Breast epithelium (tissue), 4 donors: ENCODE measurements at places on chromosomes 1 and 21. TPM values are rescaled to one million over a fixed set of nuclear protein-coding genes. Genes with fewer than 3 reads are reported as not detected.

GRCh38 chr1:72369069-72369757, 86.9 kb upstream of the NEGR1 start:
- no peaks in the 10 kb centered on the region for H3K4me1 ChIP-seq
- H3K36me3 ChIP-seq = no peaks in the 10 kb centered on the region
- H3K27me3 ChIP-seq = no peaks in the 10 kb centered on the region
- DNase-seq = no peak
- H3K4me3 ChIP-seq = no peak overlapping the region

DNA sequence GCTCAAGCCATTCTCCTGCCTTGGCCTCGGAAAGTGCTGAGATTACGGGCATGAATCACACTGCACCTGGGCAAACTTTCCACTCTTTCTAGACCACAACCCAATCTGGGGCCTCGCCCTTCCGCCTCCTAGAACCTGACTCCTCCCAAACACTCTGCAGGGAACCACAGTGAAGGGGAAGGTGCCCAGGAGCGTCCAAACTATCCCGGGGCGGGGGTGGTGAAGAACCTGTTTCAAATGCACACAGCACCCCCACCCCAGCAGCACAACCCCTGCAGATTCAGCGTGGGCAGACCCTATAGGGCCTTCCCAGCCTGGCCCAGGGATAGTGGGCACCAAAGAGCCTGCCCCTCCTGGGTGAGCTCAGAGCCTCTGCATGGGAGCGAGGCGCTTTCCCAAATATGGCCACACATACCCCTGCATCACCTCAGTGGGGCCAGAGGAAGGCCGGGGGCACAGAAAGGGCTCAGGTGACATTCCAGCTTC, 86.9 kb downstream of the STUM start:
- H3K4me3 ChIP-seq = no peak overlapping the region
- DNase-seq = peak; percentile 37
- H3K36me3 ChIP-seq = no peaks in the 10 kb centered on the region
- no peaks in the 10 kb centered on the region for H3K27me3 ChIP-seq
- H3K4me1 ChIP-seq = no peaks in the 10 kb centered on the region

- H3K27ac ChIP-seq = no peak overlapping the region
- no peaks in the 10 kb centered on the region for H3K4me1 ChIP-seq
- H3K27me3 ChIP-seq = no peaks in the 10 kb centered on the region
- H3K4me3 ChIP-seq = no peak overlapping the region
These were observed 28.1 kb upstream of the ZYG11A start for GRCh38 chr1:52814465-52814864.

DNA sequence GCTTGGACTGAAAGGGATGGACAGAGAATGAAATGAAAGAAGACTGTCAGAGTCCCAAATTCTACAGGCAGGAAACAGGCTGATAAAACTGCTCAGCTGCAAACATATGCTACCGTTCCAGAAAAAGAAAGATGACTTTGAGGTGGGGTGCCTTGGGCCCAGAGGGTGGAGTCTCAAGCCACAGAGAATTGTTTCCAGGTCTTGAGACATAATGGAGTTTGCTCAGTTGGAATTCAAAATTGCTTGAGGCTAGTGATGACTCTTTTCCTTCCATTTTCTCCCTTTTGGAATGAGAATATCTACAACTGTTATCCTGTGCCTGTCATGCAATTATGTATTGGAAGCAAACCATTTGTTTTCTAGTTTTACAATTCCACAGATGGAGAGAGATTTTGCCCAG, 23.6 kb upstream of the PSEN2 start:
- H3K27me3 ChIP-seq = no peaks in the 10 kb centered on the region
- no peak overlapping the region for H3K27ac ChIP-seq
- H3K36me3 ChIP-seq = no peaks in the 10 kb centered on the region
- no peak for DNase-seq
- H3K4me3 ChIP-seq = no peak overlapping the region

- no peak overlapping the region for H3K27ac ChIP-seq
- H3K36me3 ChIP-seq = no peaks in the 10 kb centered on the region
- no peak for DNase-seq
- no peaks in the 10 kb centered on the region for H3K27me3 ChIP-seq
- peak overlapping the region; percentile 71 for H3K4me3 ChIP-seq
These were observed 866 bp upstream of the WNT2B start for GRCh38 chr1:112507921-112508277.

- DNase-seq = no peak
- H3K27ac ChIP-seq = no peak overlapping the region
- no peaks in the 10 kb centered on the region for H3K36me3 ChIP-seq
- no peaks in the 10 kb centered on the region for H3K4me1 ChIP-seq
- H3K27me3 ChIP-seq = no peaks in the 10 kb centered on the region
These were observed 2.6 kb downstream of the USP24 start for GRCh38 chr1:55212349-55213150.

DNA sequence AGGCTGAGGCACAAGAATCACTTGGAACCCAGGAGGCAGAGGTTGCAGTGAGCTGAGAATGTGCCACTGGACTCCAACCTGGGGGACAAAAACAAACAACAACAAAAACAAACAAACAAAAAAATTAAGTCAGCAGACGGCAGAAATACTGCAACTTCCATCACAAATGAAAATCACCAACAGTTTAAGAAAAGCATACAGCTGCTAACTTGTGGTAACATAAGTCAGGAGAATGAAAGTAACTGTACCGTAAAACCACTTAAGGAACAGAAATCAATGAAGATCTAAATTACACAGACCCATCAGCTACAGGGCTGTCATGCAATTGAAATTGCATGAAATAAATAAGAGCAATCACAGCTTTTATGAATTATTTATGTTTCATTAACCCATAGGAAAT, 25.0 kb downstream of the MCOLN2 start:
- DNase-seq = no peak
- no peak overlapping the region for H3K4me3 ChIP-seq
- no peaks in the 10 kb centered on the region for H3K4me1 ChIP-seq

DNA sequence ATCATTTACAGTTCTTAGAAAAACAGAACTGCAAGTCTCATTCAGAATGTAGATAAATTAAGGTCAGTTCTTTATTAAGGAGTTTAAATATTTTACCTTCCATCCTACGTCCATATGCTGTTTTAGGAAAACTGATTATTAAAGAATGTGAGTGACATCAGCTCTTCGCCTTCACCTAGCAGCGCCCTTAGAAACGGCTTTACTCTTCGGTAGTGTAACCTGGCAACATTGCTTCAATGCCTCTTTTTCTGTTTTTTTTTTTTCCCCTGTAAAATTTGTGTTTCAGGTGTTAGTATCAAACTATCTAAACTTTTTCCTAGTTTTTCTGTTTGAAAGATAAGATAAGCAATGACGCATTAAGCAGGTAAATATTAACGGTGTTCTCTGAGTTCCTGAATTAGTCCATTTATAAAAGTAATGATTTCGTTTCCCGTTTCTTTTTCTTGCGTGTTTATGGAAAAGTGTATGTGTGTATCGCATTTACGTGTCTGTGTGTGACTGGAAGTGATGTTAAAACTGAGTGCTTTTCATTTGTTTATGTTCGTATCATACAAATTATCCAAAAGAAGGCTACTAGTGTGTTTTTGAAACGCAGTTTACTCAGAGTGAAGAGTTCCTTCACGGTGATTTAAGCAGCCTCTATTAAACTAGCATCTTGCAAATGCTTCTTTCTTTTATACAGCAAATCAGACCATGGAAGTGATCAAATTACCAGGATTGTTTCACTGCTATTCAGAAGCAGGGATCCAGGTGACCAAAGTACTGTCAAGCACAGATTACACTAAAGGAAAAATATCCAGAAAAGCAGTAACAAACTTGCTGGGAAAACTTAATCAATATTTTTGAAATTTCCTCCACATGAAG, 139.0 kb downstream of the SDCCAG8 start:
- no peak overlapping the region for H3K4me3 ChIP-seq
- H3K27me3 ChIP-seq = no peaks in the 10 kb centered on the region
- H3K36me3 ChIP-seq = no peaks in the 10 kb centered on the region
- no peak for DNase-seq
- H3K4me1 ChIP-seq = no peaks in the 10 kb centered on the region
- H3K27ac ChIP-seq = no peak overlapping the region

DNA sequence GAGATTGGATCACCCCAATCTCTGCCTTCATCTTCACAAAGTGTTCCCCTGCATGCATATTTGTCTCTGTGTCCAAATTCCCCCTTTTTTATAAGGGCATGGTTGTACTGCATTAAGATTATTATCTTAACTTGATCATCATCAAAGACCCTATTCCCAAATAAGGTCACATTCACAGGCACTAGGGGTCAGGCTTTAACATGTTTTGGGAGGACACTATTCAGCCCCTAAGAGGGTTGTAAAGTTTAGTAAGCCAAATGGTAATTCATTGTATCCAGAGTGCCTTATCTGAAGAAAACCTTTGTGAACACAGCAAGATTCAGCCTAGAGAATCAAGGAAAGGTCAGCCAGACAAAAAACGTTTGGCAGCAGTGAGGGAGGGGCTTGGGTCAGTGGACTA, 317.6 kb upstream of the PLD5 start:
- no peak for DNase-seq
- no peak overlapping the region for H3K27ac ChIP-seq
- H3K27me3 ChIP-seq = no peaks in the 10 kb centered on the region
- H3K4me1 ChIP-seq = no peaks in the 10 kb centered on the region

DNA sequence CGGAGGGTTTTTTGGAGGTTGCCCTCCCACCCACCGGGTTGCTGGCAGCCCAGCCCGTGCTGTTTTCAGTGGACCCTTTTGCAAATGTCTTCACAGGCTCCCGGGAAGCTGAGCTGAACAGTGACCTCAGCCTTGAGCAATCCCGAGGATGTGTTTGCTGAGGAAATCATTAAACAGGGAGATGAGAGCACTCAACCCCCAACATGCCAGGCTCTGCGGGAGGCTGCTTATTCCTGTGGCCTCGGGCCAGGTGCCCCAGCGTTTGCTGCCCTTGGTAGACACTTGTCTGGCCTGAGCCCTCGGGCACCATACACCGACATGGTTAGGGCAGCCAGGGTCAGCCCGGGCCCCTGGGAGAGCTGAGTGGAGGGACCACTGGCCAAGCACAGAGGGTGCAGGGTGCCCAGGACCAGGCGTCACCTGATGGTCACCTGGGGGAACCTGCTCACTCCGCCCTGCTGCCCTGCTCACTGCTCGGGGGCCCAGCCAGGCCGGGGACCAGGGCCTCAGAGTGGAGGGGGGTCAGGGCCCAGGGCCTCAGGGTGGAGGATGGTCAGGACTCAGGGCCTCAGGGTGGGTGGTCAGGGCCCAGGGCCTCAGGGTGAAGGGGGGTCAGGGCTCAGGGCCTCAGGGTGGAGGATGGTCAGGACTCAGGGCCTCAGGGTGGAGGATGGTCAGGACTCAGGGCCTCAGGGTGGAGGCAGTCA, 42.5 kb upstream of the POFUT2 start:
- H3K27me3 ChIP-seq = no peaks in the 10 kb centered on the region
- no peak for DNase-seq
- H3K4me3 ChIP-seq = no peak overlapping the region
- H3K27ac ChIP-seq = peak overlapping the region; percentile 21

DNA sequence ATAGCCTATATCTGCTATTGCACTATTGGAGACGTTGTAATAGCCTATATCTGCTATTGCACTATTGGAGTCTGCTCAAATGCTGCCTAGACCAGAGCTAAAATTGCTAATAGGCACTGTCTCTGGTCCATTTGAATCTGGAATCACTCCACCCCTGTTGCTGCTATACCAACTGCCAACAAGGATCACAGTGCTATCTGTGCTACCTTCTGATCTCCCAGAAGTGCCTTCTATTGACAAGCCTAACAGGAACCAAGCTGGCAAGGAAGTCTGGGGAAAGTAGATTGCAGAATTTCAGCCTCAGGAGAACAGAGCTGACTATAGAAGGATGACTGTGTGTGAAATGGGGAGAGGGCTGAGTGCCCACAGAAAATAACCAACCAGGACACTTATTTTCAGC, 15.9 kb downstream of the RWDD3 start:
- DNase-seq = no peak
- no peaks in the 10 kb centered on the region for H3K4me1 ChIP-seq
- no peaks in the 10 kb centered on the region for H3K36me3 ChIP-seq
- H3K27me3 ChIP-seq = no peaks in the 10 kb centered on the region
- H3K4me3 ChIP-seq = no peak overlapping the region

- peaks cover 11% of the 10 kb centered on the region for H3K4me1 ChIP-seq
- peak overlapping the region; percentile 74 for H3K27ac ChIP-seq
- no peaks in the 10 kb centered on the region for H3K36me3 ChIP-seq
- H3K4me3 ChIP-seq = no peak overlapping the region
- DNase-seq = no peak
- H3K27me3 ChIP-seq = no peaks in the 10 kb centered on the region
These were observed 33.5 kb upstream of the IL19 start for GRCh38 chr1:206736878-206737728.

DNA sequence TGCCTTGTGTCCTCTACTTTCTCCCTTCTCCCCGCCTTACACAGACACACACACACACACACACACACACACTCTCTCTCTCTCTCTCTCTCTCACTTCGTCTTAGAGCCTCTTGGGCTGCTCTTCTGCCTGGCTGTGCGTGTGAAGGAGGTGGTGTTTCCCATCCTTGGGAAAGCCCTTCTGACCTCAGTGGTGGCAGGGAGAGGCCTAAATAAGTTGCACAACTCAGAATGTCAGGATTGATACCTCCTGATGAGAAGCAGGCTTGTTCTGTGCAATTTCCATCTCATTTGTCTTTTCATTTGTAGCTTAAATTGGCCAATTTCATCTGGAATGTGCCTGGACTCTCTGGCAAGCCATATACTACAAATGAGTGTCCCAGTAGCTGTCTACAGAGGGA, 25.0 kb downstream of the LRRN2 start:
- no peak overlapping the region for H3K27ac ChIP-seq
- no peaks in the 10 kb centered on the region for H3K27me3 ChIP-seq
- no peaks in the 10 kb centered on the region for H3K4me1 ChIP-seq
- no peak overlapping the region for H3K4me3 ChIP-seq
- DNase-seq = no peak
- H3K36me3 ChIP-seq = no peaks in the 10 kb centered on the region

DNA sequence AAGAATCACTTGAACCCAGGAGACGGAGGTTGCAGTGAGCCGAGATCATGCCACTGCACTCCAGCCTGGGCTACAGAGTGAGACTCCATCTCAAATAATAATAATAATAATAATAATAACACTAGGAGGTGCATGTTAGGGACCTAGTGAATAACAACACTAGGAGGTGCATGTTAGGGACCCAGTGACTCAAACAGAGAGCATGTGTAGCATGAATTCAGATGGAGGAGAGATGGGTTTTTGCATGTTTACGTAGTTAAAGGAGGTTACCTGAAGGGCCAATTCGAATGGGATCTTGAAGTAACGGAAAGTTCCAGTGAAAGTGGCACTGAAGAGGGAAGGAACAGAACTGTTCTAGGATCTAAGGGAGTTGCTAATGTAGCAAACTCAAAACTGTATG, 7.1 kb upstream of the KCNK1 start:
- no peak for DNase-seq
- H3K4me1 ChIP-seq = no peaks in the 10 kb centered on the region
- H3K36me3 ChIP-seq = no peaks in the 10 kb centered on the region
- no peak overlapping the region for H3K4me3 ChIP-seq
- no peak overlapping the region for H3K27ac ChIP-seq

SSR2 gene
- 370 TPM for total RNA-seq

CGN gene
- total RNA-seq = 28.1 TPM

TFF3 gene
- 108 TPM for total RNA-seq

SLAMF9 gene
- total RNA-seq = not detected

GIPC2 gene
- total RNA-seq = 3.6 TPM

SLFNL1 gene
- total RNA-seq = 0.16 TPM
